ENCODE measurements at places on chromosomes 2 and 18.

GRCh38 chr2:217409949-217410680 is 550.3 kb upstream of the TNP1 start:
- DNase-seq: peak; percentile 48

GRCh38 chr2:74503506-74504475 is 3.7 kb downstream of the PCGF1 start:
- no peak for DNase-seq

DNA sequence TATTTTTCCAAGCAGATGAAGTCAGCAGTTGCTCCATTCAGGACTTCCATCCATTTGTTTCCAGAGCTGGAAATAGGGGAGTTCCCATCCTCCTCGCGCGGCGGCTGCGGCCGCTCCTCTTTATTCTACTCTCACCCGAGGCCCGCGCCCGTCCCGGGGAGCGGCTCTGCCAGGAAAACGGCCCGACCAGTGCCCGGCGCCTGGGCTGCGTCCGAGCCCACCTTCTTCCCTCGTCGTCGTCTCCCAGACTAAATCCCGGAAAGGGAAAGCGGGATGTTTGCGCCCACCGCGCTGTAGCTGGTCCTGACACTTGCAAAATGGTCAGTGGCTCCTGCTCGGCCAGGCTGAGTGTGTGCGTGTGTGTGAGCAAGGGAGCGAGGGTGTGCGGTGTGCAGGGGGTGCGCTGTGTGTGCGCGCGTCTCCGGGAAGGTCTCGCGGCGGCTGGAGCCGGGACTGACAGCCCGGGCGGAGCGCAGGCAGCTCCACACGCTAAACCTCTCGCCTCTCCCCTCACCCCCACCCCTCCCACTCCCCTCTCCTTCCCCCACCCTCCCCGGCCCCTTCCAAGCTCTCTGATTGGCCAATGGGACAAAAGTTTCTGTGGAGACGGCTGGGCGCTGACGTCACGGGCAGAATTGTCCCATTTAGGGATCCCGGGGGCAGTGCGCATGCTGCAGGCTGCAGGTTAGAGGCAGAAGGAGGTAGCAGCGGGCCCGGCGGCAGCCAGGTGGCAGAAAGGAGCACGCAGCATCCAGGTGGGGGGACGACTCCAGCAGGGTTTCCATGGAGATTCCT is at the start of gene NOL4:
TSS of gene NOL4 (minus strand) at position 491 of the 795 bp plus-strand sequence. CDS start 1,660 bp downstream, outside the sequence.
- DNase-seq: no peak

DNA sequence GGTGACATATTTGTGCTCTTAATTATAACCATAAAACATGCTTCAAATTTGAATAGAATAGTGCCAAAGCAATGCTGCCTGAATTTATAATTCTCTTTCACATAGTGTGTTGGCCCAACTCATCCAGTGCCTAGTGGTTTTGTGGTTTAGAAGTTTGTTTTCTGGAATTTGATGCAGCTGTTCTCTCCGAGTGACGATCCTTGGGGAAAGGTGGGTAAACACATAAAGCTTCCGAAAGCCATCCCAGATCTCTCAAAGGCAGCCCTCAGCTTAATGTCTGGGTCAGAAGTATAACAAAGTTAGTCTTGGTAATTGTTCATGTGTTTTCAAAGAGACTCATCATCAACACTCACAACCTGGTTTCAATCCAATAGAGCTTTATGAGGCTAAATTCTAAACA is 235.6 kb upstream of the CDH2 start:
- no peak for DNase-seq

- no peak for DNase-seq
These were observed 105.0 kb upstream of the STK17B start for GRCh38 chr2:196276421-196276820.

DNA sequence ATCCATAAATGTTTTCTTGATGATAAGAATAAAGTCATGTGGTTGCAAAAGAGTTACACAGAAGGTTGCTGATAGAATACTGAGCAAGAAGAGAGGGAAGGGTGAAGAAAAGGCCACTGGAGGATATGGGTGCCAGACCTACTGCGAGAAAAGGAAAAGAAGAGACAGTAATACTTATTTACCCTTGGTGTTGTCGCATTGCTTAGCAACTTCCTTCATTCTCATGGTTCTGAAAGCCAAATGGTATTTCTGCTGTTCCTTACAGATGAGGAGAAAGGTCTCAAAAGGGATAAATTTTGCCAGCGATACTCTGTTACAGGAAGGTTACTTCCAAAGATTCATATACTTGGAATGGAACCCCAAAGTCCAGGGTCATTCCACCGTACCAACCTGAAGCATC is 62.5 kb downstream of the LHCGR start:
- no peak for DNase-seq

GRCh38 chr2:209511637-209512036 is 87.8 kb downstream of the MAP2 start:
- no peak for DNase-seq

DNA sequence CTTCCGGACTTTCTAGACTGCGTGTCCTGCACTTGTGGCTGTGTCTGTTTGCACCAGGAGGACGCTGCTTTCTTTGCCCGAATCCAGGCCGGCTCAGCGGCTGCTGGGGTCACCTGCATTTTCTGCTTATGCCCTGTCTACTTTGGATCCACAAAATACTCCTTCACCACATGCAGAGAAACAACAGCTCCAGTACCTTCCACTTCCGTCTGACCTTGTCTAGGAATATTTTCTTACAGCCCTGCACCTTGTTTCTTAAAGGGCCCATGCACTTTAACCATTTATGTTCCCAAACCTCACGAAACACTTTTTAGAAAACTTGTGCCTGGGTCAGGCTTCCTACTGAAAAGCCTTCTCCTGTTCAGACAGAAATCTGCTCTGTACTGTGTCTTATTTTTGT is 129.4 kb upstream of the NCK2 start:
- no peak for DNase-seq

DNA sequence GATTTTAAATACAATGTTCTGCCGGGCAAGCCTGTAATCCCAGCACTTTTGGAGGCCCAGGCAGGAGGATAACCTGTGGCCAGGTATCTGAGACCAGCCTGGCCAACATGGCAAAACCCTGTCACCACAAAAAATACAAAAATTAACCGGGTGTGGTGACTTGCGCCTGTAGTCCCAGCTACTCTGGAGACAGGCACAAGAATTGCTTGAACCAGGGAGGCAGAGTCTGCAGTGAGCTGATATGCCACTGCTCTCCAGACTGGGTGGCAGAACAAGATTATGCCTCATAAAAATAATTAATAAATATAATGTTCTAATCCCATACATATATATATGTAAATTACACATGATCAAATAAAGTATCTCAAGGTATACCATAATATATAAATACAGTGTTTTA is 119.3 kb downstream of the C2orf74 start:
- no peak for DNase-seq

- DNase-seq: no peak
These were observed 54.3 kb downstream of the MARCHF4 start for GRCh38 chr2:216317831-216318520.

DNA sequence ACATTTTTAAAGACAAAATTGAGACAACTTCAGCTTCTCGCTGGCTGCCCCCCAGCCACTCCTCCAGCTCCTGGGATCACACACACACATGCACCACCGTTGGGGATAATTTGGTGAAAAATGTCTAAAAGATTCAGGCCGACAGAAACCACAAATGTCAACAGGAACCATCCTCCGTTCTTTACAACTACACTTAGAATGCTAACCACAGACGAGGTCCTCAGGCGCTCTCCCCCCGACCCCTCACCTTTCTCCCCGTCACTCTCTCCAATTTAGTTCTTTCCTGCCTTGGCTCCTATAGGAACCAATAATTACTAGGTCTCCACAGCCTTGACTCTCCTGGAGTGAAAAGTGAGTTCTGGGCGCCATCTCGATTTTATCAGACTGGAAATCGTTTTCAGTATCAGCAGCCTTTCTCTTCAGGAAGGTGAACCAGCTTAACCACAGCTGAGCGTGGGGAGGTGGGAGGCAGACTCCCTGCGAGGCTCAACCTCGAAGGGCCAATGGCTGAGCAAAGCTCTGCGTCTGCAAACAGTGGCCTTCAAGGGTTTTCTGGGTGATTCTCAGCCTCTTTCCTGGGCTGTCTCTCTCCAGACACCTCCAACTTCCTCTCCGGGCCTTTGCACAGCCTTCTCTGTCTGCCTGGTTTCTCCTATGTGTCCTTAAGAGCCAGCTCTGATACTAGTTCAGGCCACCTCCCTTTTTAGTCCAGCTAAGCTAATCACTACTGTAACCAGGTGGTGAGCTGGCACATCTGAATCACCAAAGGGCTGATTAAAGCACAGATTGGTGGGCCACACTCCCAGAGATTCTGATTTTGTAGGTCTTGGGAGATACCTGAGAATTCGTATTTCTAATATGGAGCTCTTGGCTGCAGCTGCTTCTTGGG is 115.7 kb upstream of the COPS8 start:
- DNase-seq: no peak

DNA sequence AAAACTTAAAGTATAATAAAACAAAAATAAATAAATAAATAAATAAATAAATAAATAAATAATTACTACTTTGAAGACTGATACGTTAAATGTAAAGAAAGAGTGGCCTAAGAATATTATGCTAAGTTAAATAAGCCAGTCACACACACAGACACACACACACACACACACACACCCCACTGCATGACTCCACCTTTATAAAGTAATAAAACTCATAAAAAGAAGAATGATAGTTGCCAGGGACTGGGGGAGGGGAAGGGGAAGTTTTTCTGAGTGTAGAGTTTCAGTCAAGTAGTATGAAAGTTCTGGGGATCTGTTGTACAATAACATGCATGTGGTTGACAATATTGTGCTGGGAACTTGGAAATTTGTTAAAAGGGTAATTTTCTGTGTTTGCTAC is 1237.5 kb upstream of the GYPC start:
- no peak for DNase-seq

- DNase-seq: no peak
These were observed 249.4 kb upstream of the HS6ST1 start for GRCh38 chr2:128568106-128568505.

DNA sequence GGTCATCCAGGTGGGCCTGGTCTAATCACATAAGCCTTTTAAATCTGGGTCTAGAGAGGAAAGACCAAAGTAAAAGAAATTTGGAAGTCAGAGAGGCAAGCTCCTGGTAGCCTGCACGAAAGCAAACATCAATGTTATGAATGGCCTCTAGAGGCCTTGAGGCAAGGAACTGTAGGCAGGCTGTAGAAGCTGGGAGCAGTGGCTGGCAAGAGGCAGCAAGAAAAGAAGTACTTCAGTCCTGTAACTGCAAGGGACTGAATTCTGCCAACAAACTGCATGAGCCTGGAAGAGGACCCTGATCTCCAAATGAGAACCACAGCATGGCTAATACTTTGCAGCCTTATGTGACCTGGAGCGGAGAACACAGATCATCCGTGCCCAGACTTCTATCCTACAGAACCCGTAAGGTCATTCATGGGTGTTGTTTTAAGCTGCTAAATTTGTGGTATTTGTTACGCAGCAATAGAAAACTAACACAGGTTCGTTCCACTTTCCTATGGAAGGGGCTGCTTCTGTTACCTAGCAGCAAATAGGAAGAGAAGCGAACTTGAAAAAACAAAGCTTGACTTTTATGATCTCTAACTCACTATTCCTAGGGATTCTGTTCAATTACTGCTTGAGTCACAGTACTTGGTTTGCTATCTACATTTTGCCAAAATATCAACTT is 1.2 kb downstream of the IMMT start:
- DNase-seq: no peak

Data from COLO829 (cell line).